HuH-7.5 (cell line): ENCODE measurements at places on chromosomes 6 and 20.
A peak's percentile ranks its signal among the peaks of the same experiment; 100 is the strongest.

- no peak for DNase-seq
Measured at GRCh38 chr20:49405062-49405683, 77.3 kb downstream of the KCNB1 start.

DNA sequence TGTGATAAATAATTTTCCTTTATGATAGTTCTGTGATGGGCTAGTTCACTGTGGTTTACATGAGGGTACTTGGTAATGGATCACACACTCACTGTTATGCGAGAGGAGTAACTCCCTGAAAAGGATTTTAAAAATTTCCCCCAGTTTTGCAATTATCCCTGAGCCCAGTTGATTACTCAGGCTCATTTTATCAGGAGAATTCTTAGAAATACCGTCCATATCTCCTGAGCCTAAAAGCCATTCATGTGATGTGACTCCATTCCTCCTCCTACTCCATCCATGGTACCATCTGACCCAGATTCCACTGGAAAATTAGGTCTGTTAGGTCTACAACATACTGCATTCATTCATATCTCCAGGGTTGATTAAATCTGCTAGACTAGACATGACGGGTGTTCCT is 16.4 kb upstream of the IBTK start:
- DNase-seq, result no peak

DNA sequence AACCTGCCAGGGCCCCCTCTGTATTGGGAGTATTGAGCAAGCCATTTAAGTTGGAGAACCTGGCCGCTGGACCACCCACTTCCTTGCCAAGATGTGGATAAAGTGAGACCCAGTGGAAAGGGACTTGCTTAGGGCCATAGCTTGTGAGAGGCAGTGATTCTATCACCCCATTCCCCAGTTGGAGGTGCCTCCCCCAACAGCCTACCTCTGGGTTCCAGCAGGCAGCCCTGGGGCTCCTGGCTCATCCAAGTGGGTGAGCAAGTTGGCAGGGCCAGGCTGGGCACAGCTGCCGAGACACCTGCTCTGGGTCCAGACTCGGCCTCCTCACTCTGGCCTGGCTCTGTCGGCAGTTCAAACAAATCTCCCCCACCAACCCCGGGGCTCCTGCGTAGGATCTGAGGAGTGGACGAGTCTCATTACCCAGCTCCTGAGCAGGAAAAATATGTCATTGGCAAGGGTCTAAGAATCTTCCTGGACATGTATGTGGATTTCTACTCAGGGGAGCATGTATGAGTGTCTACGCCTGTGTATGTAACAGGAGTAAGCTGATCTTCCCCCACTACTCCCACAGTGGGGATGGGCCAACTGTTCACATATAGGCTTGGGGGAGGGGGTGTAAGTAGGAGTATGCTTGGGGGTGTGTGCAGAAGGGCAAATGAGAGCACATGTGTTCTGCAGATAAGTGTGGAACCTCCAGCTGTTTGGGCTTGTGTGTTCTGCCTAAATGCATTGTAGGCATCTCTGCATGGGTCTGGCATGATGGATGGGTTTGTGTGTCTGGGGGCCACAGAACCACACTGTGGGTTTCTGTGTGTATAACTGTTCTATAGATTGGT is 1.9 kb downstream of the ID1 start:
- peak; percentile 95 for DNase-seq

- DNase-seq, result no peak
Measured at GRCh38 chr6:14361956-14362587, 244.5 kb downstream of the CD83 start.

GRCh38 chr6:117399924-117400323 is 25.8 kb downstream of the ROS1 start:
- DNase-seq, result no peak

DNA sequence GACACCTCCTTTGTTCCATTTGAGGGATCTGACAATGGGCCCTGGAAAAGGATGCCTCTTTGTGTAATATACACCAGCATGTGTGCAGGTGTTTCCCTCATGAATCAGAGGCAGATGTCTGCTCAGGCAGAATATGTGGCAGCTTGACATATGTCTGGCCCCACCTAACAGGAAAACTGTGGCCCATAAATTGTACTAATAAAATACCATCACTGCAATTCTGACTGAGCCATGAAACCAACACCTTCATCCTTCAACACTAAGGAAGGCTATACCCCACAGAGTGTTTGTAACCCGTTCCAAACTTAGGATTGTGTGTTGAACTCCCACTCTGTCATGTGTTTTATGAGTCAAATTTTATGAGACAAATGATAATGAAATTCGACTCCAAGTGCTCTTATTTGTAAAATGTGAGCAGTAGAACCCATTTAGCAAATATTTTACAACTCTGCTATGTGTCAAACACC is 22.7 kb downstream of the LAMA4 start:
- no peak for DNase-seq

DNA sequence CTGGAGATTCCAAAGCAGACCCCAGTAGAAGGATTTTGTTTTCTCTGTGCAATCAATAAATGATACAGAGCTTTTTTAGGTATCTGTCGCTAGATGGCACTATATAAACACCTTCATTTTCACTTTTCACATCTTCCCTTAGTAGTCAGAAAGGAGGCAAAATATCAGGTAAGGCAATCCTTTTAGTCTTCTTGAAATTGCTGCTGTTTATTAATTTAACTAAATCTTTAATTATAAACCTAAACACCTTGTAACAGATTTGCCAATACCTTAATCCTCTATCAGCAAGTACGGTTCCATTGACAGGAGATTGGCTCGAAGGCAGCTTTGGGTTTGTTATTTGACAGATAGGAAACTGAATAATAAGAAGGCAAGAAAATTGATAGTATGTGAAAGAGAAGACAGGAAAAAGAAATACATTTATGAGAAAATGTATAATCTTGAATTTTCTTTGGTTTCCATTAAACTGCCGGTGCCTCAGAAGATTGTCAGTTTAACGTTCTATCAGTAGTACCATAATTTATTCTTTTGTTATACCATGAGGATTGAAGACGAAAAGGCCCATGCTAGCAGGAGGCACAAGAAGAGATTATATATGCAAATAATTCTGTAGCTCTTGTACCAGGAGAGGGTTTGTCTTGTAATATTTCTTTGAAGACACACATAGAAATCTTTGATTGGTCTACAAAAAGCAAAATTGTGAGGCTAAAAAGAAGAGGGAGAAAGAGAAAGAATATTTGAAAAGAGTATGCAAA is 23.5 kb upstream of the IBTK start:
- no peak for DNase-seq
